ENCODE measurements at places on chromosomes 7 and 10. TPM values are rescaled to one million over a fixed set of nuclear protein-coding genes. Genes with fewer than 3 reads are reported as not detected.

GRCh38 chr10:95847007-95847406 lies 60.8 kb upstream of the CC2D2B start:
- no peak for DNase-seq
- H3K4me1 ChIP-seq, result no peaks in the 10 kb centered on the region
- no peaks in the 10 kb centered on the region for H3K36me3 ChIP-seq
- H3K27me3 ChIP-seq, result peaks cover 7% of the 10 kb centered on the region
- no peak overlapping the region for H3K27ac ChIP-seq
- no peak overlapping the region for H3K4me3 ChIP-seq

- no peak overlapping the region for H3K4me3 ChIP-seq
- peaks cover 2% of the 10 kb centered on the region for H3K27me3 ChIP-seq
- no peak overlapping the region for H3K27ac ChIP-seq
- H3K36me3 ChIP-seq, result peaks cover 4% of the 10 kb centered on the region
Measured at GRCh38 chr7:96179341-96179740, 142.6 kb downstream of the SLC25A13 start.

GRCh38 chr10:103602852-103603155 lies 109.3 kb downstream of the NEURL1 start:
- DNase-seq, result no peak
- H3K36me3 ChIP-seq, result peaks cover 25% of the 10 kb centered on the region
- H3K27ac ChIP-seq, result no peak overlapping the region
- H3K27me3 ChIP-seq, result no peaks in the 10 kb centered on the region
- H3K4me1 ChIP-seq, result peaks cover 2% of the 10 kb centered on the region
- H3K4me3 ChIP-seq, result no peak overlapping the region

GRCh38 chr7:83769407-83769806 lies 120.5 kb upstream of the SEMA3E start:
- H3K27me3 ChIP-seq, result no peaks in the 10 kb centered on the region
- H3K36me3 ChIP-seq, result no peaks in the 10 kb centered on the region
- H3K27ac ChIP-seq, result no peak overlapping the region

DNA sequence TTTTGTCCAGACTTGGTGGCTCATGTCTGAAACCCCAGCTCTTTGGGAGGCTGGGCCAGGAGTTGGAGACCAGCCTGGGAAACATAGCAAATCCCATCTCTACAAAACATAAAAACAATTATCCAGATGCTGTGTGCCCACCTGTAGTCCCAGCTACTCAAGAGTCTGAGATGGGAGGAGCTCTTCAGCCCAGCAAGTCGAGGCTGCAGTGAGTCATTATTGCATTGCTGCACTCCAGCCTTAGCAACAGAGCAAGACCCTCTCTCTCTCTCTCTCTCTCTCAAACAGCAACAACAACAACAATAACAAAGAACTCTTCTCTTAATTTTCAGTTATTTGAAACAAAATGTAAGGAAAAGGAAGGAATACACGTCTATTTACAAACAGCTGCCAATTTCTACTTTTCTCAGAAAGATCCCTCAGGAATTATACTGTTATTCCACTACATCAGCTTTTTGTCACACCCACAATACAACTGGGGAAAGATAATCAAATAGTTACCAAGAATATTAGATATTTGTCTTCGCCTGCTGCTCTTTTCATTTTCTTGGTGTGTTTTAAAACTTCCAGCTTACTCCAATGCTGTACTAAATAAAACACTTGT lies 5.1 kb upstream of the TSPAN12 start:
- no peak overlapping the region for H3K4me3 ChIP-seq
- no peak overlapping the region for H3K27ac ChIP-seq
- H3K36me3 ChIP-seq, result no peaks in the 10 kb centered on the region

DNA sequence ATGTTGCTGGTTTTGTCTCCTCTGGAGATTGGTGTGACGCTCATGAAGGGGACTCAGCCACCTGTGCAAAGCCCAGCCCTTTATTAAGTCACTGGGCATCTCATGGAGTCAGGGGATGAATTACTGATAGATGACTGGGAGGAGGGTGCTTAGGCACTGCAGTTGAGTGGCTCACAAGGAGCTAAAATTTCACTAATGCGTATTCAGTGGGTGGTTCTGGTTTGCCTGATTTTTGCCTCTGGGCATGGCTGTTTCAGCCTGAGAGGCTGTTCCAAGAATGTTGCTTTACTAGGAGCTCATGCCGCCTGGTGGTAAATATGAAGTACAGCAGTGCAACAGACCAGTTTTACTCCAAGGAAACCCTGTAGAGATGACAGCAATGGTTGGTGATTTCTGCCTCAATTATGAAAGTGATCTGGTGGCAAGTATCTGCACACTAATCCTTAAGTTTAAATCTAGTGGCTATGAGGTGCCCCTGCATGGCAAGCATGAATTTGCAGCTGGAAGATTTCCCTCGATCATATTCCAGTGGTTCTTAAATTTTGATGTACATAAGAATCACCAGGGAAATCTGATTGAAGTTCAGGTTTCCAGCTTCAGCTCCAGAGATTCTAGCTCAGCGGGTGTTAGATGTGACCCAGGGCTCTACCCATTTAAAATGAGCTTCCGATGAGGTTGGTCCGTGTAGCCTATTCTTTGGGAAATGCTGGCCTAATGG lies 19.9 kb downstream of the ACTA2 start:
- H3K4me3 ChIP-seq, result no peak overlapping the region
- no peak for DNase-seq
- H3K27me3 ChIP-seq, result peaks cover 7% of the 10 kb centered on the region
- H3K27ac ChIP-seq, result no peak overlapping the region
- no peaks in the 10 kb centered on the region for H3K36me3 ChIP-seq

Gene CRTAC1
- 4.6 TPM for total RNA-seq

Gene PRRT4
- 2.9 TPM for total RNA-seq

DNA sequence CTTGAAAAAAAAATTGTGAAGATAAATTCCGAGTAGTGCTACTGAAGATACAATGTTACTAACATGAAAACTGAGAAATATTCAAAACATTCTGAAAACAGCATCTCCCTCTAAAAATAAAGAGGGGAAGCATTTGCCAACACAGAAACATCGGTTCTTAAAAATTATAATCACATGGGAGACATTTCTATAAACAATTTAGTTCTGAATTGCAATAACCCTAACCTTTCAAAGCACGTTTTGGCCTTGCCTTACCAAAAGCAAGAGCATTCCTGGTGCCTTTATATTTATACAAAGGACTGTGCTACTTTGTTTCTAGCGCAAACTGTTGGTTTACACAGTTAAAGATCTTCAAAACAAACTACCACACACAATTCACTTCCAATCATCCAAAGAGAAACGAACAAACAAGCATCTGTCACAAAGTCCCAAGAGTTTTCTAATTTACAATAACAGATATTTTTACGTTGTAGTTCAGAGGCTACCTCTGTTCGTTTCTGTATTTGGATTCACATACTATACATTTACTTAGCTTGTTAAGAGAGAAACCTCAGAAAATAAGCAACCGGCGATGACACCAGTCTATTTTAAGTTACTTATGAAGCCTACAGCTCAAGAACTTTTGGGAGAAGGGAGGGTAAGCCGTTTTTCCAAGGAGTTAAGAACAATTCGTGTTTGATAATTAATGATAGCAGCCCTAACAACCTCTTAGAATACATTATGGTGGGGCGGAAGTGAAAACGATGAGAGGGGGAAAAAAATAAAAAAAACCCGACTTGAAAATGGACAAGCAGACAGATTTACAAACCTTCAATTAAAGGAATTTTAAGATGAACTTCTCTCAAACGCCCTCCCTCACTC lies 1.3 kb downstream of the ABI1 start:
- no peaks in the 10 kb centered on the region for H3K27me3 ChIP-seq
- H3K27ac ChIP-seq, result peak overlapping the region; percentile 98
- no peaks in the 10 kb centered on the region for H3K36me3 ChIP-seq
- DNase-seq, result no peak
- peak overlapping the region; percentile 100 for H3K4me3 ChIP-seq

- H3K27ac ChIP-seq, result no peak overlapping the region
- H3K4me3 ChIP-seq, result no peak overlapping the region
- no peak for DNase-seq
- no peaks in the 10 kb centered on the region for H3K27me3 ChIP-seq
Measured at GRCh38 chr7:84669177-84669732, 474.7 kb upstream of the SEMA3A start.

DNA sequence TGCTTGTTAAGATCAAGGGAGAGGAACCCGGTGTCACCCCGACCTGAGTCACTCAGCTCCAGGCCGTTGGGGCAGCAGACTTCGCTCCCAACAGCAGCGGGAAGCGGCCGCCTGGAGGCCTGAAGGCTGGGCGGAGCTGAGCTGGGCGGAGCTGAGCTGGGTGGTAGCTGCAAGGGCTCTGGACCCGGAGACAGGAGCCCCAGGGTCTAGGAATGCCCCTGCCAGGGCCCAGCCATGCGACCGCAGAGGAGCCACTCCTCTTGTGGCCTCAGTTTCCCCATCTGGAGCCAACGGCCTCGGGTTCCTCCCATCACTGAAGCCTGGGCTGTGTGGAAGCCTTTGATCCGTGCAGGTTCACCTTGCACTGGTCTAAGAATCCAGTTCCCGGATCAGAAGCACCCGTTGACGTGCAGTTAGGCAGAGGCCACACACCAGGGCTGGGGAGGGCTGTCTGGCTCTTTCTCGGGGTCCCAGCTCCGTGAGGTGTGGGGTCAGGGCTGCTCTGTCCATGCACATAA lies 21.9 kb upstream of the DPYSL4 start:
- peaks cover 38% of the 10 kb centered on the region for H3K27me3 ChIP-seq
- H3K4me1 ChIP-seq, result no peaks in the 10 kb centered on the region
- no peak for DNase-seq
- no peak overlapping the region for H3K27ac ChIP-seq
- H3K36me3 ChIP-seq, result no peaks in the 10 kb centered on the region

GRCh38 chr10:6350609-6351008 lies 147.9 kb downstream of the PFKFB3 start:
- no peak for DNase-seq
- peaks cover 10% of the 10 kb centered on the region for H3K4me1 ChIP-seq
- H3K27me3 ChIP-seq, result no peaks in the 10 kb centered on the region
- no peak overlapping the region for H3K4me3 ChIP-seq
- peaks cover 4% of the 10 kb centered on the region for H3K36me3 ChIP-seq

Gene INSYN2A
- not detected for total RNA-seq

Gene EIF4H
- 220 TPM for total RNA-seq

DNA sequence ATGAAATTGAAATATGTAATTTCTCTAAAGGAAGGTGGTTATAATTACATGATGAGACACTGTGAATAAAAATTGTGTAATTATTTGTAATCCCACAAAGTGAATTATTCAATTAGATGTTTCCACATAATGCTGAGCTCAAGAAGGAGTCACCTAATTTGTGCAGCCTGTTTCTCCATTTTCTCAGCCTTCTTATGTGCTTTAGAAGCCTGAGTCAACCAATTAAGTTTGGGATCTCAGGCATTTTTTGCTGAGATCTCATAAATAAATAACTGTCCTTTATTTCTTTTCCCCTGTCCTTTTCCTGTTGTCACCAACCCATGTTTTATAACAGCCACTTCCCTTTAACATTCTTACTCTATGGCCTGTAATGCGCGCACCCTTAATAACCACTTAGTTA lies 506.5 kb upstream of the SEMA3D start:
- no peak overlapping the region for H3K27ac ChIP-seq
- H3K4me1 ChIP-seq, result no peaks in the 10 kb centered on the region
- H3K4me3 ChIP-seq, result no peak overlapping the region
- no peaks in the 10 kb centered on the region for H3K36me3 ChIP-seq
- H3K27me3 ChIP-seq, result no peaks in the 10 kb centered on the region

Gene C10orf62
- 0.96 TPM for total RNA-seq

DNA sequence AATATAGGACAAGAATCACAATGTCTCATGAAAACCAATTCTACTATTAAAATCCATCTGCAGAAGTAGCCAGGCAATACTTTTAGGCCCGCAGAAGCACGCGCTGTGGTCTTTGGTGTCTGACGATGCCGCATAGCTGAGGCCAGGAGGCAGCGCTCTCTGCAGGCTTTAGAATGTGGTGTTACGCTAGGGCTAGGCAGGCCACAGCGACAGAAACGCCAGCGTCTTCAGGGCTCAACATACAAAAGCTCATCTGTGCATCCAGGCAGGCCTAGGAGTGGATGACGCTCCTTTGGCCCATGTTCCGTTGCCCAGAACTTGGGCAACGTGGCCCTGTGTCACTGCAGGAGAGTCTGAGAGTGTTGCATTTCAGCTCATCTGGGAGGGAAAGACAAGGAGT lies 601.1 kb upstream of the FOXK1 start:
- H3K4me1 ChIP-seq, result no peaks in the 10 kb centered on the region
- no peak for DNase-seq
- H3K36me3 ChIP-seq, result peaks cover 32% of the 10 kb centered on the region

Gene CDHR1
- total RNA-seq, result 0.31 TPM

DNA sequence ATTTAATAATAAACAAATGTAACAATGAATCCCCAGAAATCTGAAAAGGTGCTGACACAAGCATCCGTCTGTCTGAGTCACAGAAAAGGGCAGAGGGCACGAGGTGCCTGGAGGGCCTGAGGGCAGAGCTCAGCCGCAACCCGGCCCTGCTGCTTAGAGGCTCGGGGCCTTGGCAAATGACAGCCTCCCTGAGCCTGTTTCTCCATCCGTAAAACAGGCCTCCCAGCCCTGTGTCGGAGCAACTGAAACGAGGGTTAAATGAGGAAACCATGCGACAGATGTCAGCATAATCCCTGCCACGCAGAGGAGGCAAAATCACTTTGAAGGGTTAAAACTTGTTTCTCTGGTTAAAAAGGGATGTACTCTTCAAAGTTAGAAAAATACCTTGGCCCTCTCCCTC lies 24.9 kb downstream of the NUDT1 start:
- H3K4me1 ChIP-seq, result peaks cover 6% of the 10 kb centered on the region
- H3K27me3 ChIP-seq, result peaks cover 3% of the 10 kb centered on the region
- no peak for DNase-seq
- H3K36me3 ChIP-seq, result peaks cover 17% of the 10 kb centered on the region
- no peak overlapping the region for H3K27ac ChIP-seq

DNA sequence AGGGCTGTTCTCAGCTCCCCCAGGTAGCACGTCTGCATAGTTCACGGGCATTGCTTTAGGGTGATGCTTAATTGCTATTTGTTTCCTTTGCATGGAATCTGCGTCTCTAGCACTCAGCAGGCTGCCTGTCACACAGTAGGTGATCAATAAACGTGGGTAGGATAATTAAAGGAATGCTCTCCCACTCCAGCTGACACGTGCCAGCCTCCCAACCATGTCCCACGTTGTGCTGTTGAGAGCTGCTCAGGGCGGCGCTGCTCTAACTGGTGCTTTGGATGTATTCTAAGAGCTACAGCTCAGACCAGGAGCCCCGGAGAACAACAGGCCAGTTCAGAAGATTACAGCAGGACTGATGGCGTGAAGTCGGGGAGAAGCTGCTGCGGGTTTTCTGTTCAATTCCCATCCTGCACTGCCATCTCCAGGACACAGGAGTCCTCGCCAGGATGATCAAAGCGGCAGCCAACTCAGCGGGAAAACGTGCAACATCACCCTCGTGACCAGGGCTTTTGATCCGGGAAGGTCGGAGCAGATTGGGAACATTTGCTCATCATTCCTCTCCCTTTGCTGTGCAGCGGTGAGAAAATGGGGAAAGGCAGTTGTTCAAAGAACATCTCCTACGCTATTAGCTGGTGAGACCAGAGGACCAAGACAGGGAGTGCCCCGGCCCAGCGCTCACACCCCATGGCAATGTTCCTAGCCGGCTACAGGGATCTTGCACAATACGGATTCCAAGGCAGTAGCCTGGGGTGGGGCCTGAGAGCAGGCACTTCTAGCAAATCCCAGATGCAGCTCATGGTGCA lies 50.5 kb upstream of the FOXK1 start:
- H3K4me1 ChIP-seq, result peaks cover 4% of the 10 kb centered on the region
- no peaks in the 10 kb centered on the region for H3K36me3 ChIP-seq
- no peak overlapping the region for H3K27ac ChIP-seq
- peaks cover 22% of the 10 kb centered on the region for H3K27me3 ChIP-seq

GRCh38 chr10:132696728-132697577 lies 89.0 kb downstream of the NKX6-2 start:
- peaks cover 3% of the 10 kb centered on the region for H3K27me3 ChIP-seq
- no peak overlapping the region for H3K4me3 ChIP-seq
- H3K27ac ChIP-seq, result no peak overlapping the region
- peaks cover 5% of the 10 kb centered on the region for H3K4me1 ChIP-seq

Gene TLL2
- 0.60 TPM for total RNA-seq

Data from progenitor cell of endocrine pancreas (in vitro differentiated cells).